ENCODE measurements at places on chromosomes 16 and 17. TPM values are rescaled to one million over a fixed set of nuclear protein-coding genes. Genes with fewer than 3 reads are reported as not detected.

The CCL4 gene
- 1.2 TPM for total RNA-seq

The PYDC1 gene
- not detected for total RNA-seq

- H3K27me3 ChIP-seq, result no peaks in the 10 kb centered on the region
- no peaks in the 10 kb centered on the region for H3K36me3 ChIP-seq
- H3K4me3 ChIP-seq, result no peak overlapping the region
- no peaks in the 10 kb centered on the region for H3K4me1 ChIP-seq
Observed at GRCh38 chr17:32253117-32253611, 12.5 kb upstream of the RHBDL3 start.

- no peak overlapping the region for H3K4me3 ChIP-seq
- peaks cover 11% of the 10 kb centered on the region for H3K4me1 ChIP-seq
- no peak overlapping the region for H3K27ac ChIP-seq
- H3K27me3 ChIP-seq, result no peaks in the 10 kb centered on the region
- DNase-seq, result no peak
Observed at GRCh38 chr16:30414159-30414558, 6.8 kb downstream of the ZNF771 start.

The CTRB1 gene
- 5.6 TPM for total RNA-seq

DNA sequence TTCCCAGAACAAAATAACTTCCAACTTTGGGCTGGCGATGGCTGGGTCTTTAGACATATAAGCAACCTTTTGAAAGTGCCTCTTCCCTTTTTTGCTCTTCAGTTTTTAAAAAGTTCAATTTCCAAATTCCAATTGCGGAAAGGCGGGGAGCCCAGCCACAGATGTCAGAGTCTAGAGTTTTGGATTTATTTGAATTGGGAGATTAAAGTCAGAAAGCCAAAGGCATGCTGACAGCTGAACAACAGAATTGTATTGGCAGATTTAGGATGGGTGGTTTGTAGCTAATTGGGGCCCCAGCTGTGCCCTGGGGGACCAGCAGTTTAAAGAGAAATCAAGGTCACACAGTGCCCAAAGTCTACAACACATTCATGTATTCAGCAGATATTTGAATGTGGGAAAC is 10.5 kb downstream of the YPEL2 start:
- no peak overlapping the region for H3K4me3 ChIP-seq
- H3K27me3 ChIP-seq, result peaks cover 14% of the 10 kb centered on the region
- H3K27ac ChIP-seq, result no peak overlapping the region
- H3K4me1 ChIP-seq, result no peaks in the 10 kb centered on the region
- no peak for DNase-seq

DNA sequence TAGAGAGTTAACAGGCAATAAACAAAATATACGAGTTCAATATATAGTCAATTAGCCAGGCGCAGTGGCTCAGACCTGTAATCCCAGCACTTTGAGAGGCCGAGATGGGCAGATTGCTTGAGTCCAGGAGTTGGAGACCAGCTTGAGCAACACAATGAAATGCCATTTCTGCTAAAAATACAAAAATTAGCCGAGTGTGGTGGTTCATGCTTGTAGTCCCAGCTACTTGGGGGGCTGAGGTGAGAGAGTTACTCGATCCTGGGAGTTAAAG is 69.8 kb upstream of the TOB1 start:
- no peaks in the 10 kb centered on the region for H3K4me1 ChIP-seq
- no peaks in the 10 kb centered on the region for H3K36me3 ChIP-seq
- no peak overlapping the region for H3K4me3 ChIP-seq
- no peak for DNase-seq

All from HCT116 (cell line).